Foreskin melanocyte (primary cell): ENCODE measurements at places on chromosomes 7 and 10.

DNA sequence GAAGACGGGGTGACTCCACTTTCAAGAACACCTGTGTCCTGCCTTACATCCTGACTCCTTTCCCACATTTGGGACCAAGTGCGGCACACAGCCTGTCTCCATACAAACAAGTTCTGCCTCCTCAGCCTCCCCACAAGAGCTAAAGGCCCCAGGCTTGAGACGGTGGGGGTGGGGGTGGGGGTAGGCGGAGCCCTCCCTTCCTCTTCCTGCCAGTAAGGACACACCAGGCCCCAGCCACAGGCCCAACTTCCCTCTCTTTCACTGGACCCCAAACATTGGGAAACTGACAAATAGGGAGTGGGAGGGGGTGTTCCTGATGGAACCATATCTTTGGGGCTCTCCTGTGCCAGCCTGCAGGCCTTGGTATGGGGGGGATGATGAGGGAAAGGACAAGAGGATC is 4.6 kb downstream of the CDK5 start:
- no peak for DNase-seq

DNA sequence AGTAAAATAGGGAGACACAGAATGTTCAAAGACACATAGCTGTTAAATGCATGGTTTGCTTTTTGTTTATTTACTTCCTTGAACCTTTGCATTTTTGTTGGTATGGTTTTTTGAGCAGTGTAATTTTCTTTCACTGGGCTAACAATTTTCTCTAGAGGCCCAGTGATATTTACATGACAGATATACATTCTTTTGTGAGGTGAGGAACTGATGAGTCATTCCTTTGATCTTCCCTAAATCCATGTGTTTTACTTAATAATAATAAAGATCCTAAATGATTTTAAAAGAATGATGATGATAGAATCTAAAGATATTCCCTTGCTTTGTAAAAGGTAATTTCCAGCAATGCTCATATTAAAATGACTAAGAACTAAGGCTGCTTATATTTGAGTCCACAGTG is 188.5 kb upstream of the ANK3 start:
- no peak for DNase-seq

DNA sequence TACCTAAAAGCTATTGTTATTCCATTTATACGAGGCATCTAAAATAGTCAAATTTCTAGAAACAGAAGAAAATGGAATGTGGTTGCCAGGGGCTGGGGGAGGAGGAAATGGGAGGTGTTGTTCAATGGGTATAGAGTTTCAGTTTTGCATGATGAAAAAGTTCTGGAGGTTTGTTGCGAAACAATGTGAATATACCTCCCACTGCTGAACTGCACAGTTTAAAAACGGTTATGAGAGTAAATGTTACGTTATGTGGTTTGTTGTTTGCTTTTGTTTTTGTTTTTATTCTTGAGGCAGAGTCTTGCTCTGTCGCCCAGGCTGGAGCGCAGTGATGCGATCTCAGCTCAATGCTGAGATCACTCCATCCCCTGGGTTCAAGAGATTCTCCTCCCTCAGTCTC is 64.9 kb upstream of the NRBF2 start:
- DNase-seq = no peak

GRCh38 chr7:90877201-90877600 is 281.1 kb downstream of the CDK14 start:
- DNase-seq = no peak

- no peak for DNase-seq
These were observed 15.5 kb downstream of the ARMH3 start for GRCh38 chr10:102040305-102041050.

- DNase-seq = peak; percentile 88
These were observed 19.0 kb upstream of the COL1A2 start for GRCh38 chr7:94375691-94376090.

DNA sequence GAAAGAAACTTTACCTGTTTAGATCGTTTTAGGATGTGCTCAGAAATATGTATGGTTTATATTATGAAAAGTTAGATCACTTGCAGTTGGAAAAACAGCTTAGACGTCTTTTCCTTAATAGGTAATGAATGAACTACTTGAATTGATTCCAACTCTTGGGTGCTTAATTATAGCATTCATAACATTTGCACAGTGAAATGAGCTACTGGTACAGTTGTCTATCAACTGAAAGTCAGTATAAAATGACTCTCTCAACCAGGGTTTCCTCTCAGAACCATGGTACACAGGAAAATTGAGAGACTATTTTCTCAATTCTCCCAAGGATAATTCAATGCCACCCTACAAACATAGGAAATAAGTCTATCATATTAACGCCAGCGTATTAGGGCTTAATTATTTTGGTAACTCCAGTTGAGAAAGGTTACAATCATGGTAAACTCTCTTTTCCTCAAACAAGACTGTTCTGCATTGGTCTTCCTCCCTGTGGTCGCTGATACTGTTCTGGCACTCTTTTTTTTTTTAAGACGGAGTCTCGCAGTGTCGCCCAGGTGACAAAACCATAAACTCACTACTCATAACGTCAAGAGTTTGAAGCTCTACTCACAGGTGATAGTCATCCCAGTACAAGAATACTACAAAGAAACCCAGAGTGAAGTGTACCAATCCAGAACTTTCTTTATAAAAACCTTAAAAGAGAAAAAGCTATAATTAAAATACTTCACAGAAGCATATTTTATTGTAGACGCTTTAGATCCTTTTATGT is 2.0 kb downstream of the ANLN start:
- DNase-seq = no peak

DNA sequence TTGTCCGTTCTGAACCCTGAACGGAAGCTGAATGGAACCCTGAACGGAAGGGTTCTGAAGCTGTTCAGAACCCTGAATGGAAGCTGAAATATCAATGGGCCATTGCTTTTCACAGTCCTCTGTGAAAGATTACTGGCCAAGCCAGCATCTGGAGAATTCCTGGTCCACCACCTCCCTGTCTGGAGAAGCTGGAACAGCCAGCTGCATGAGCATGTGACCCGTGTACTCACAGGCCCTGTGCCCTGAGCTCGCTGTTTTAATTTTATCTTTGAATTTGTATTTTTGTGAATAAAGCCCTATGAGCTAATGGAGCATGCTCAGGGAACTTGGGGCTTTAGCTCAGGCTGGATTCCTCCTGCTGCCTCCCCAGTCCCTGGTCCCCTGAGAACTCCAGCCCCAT is 37.2 kb downstream of the HTRA1 start:
- no peak for DNase-seq

GRCh38 chr7:159119026-159119741 is 25.5 kb downstream of the VIPR2 start:
- no peak for DNase-seq

- no peak for DNase-seq
These were observed 236.4 kb upstream of the GRM3 start for GRCh38 chr7:86407291-86407690.

GRCh38 chr7:11213266-11213665 is 239.6 kb downstream of the PHF14 start:
- DNase-seq = no peak

DNA sequence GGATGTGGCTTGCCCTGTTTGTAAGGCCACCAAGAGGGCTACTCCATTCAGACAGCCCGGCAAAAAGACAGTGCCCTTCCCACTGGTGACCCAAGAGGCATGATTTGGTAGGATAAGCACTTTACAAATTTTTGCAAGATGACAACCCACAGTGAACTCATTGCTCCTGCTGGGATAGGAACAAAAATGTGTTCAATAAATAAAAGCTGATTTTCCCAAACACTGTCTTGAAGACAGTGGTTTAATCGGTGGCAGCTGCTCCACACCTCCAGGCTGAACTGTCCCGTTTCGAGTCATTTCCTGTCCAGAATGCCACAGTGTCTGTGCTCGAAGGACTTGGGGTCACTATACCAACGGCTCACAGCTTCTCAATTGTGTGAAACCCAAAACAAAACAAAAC is 45.1 kb upstream of the NPTX2 start:
- no peak for DNase-seq

DNA sequence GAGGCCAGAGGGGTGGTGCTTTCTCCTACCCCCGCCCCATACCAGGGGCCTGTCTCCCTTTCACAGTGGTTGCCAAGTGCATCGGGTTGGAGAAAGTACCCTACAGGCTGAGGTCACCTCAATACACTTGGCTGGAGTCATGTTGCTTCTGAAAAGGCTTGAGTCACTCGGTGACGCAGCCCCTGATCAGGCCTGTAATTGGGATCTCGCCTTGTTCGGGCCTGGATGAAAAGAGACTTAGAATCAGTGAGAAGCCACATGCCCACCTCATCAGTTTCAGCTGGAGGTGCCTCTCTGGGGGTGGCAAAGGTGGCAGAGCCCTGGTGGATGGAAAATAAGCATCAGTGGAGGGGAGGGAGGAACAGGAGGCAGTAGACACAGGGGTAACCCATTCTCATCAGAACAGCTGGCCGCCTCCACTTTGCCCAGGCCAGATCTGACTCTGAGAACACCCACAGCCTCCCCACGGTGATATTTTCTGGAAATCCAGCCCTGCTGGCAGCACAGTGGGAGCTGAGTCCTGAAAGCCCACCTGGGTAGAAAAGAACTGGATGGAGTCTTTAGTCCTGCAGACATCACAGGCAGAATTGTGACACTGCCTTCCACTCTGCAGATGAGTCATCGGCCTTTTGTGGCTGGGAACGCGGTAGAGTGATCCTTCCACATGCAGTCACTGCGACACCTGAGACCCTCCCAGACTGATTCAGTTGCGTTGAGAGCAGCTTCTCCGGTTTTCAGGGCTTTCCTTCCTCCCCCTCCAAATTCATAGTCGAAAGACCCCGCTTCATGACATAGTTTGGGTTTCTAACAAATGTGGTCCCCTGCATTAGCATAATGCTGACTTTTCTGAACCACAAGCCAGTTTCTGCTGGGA is 108.0 kb downstream of the GRK5 start:
- no peak for DNase-seq

- no peak for DNase-seq
These were observed 118.1 kb upstream of the RHEB start for GRCh38 chr7:151637781-151638261.

GRCh38 chr7:129993275-129993674 is 40.5 kb upstream of the UBE2H start:
- DNase-seq = no peak

DNA sequence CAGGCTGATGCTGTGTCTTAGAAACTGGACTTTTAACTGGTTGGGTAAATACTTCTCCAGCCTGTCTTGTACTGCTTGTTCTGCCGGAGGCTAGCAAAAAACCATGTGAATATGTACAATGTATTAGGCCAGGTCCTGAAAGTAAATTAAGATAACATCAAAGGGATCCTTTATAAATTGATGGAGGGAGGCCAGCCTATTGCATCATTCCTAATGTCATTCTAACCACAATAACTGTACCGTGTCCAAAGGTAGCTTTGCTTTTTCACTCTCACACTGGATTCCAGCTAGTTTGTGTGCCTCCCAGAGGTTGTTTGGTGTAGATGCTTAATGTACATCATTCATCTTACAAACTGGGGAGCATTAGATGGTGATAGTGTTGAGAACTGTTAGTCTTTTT is 91.2 kb upstream of the SEM1 start:
- DNase-seq = no peak

GRCh38 chr7:92423710-92424131 is 23.6 kb upstream of the GATAD1 start:
- no peak for DNase-seq

DNA sequence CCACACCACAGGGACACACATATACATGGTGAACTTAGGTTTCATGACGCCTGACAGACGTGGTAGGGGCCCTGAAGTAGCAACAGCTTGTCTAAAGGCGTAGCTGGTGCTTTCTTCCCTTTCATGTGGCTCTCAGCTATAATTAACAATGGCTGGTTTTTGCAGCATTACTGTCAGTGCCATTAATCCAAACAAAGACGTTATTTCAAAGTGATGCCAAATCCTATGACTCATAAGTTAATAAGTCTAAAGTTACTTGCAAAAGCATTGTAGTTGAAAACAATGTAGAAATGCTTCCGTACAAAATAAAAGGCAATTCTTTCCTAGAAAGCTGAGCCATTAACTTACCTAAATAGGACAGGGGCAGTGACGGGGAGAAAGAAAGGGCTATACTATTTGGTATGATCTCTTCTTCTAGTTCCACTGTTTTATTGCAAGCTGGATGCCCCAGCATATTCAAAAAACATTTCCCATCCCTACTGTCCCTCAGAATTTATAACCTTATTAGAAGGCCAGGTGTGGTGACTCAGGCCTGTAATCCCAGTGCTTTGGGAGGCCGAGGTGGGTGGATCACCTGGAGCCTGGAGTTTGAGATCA is 105.4 kb downstream of the ODAD2 start:
- DNase-seq = peak; percentile 74

GRCh38 chr7:40072268-40072667 is 62.2 kb downstream of the MPLKIP start:
- DNase-seq = no peak

GRCh38 chr10:32971536-32972091 is 13.6 kb upstream of the ITGB1 start:
- no peak for DNase-seq

- DNase-seq = no peak
These were observed 832.1 kb downstream of the CNTNAP2 start for GRCh38 chr7:146948703-146949102.

DNA sequence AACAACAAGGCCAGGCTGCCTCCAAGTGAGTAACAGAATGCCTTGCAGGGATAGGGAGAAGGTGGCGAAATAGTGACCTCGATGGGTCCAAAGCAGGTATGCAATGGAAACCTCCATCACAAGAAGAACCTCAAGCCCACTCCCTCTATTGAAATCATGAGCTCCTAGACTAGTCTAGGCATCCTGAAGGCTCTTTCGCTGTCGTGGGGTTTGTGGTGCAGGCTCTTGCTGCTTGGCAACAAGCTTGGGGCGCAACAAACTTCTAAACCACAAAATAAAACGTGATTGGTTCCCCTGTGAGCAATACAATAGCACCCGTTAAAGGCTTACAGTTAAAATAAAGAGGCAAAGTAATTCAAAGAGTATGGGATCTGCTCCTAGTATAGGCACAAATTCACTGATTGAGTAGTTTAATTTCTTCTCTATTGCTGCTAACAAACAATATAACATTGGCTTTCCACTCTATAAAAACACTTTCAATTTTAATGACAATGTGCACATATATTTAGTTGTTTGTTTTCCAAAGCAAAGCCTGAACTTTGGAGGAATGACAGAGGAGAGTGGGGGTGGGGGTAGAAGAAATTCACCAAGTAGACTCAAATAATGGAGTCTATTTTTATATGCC is 64.1 kb downstream of the C10orf67 start:
- no peak for DNase-seq

DNA sequence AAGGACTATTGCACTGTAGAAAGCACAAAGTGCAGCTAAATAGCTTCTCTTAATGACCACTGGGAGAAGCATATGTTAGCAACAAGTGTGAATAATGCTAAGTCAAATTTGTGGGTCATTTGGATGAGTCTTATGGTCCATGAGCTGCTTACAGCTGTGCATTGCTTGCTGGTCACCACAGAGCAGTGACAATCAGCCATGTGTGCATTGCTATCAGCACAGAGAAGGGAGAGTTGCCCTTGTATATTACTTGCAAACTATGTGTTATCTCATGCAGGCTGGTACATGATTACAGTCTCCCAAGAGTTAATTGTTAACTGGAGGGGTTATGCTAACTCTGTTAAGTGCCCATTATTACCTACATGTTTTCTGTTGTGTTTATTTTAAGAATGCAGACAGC is 25.7 kb downstream of the MRPS33 start:
- DNase-seq = no peak

- no peak for DNase-seq
These were observed 19.1 kb upstream of the ERVW-1 start for GRCh38 chr7:92496876-92497275.
